ENCODE measurements at places on chromosomes 3 and 15.

DNA sequence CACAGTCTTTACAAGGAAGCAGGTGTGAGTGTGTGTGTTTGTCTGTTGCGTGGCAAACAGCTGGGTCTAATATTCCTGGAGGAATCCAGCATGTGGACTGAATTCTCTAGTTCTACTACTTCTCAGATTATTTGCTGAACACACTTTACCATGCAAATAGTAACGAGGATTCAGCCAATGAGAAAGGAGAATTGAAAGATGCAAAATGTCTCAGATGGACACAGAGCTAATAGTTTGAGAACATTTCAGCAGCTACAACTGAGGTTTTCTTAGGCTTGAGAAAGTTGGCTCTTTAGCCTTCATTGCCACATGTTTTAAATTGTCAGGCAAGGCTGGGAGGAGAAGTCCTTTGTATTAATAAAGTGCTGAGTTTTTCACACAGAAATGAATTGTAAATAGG lies 568.0 kb upstream of the MDFIC2 start:
- no peaks in the 10 kb centered on the region for H3K36me3 ChIP-seq
- no peaks in the 10 kb centered on the region for H3K27me3 ChIP-seq
- H3K27ac ChIP-seq, result no peak overlapping the region

DNA sequence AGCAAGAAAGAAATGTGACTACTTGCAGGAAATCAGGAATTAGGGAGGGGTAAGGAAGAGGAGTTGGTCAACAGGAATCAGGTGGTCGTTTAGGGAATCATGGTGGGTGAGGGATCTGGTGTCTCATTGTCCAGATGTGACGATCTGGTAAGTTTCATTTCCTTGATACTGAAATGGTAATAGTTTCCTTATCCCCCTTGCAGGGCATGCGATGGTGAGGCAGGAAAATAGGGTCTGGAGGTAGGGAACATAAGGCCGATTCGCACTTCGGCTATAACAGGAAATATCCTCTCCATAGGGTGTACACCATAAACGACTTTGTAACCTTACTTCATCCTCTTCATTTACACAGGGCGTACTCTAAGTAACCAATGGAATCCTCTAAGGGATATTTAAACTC lies 574 bp upstream of the LRRC34 start:
- peak overlapping the region; percentile 78 for H3K27ac ChIP-seq
- H3K4me1 ChIP-seq, result peaks cover 37% of the 10 kb centered on the region
- peak overlapping the region; percentile 86 for H3K4me3 ChIP-seq
- no peaks in the 10 kb centered on the region for H3K36me3 ChIP-seq

DNA sequence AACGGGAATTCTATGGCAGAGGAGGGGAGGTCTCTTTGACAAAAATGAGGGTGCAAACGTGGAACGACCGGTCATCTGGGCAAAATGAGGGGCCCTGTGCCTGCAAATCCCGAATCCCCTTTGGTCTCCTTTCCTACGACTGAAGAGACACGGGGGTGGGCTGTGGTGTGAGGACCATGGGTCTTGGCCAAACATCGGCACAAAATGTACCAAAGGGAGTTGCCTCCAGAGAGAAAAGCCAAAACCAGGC lies 498 bp downstream of the ZNF280D start:
- no peaks in the 10 kb centered on the region for H3K27me3 ChIP-seq
- peak overlapping the region; percentile 67 for H3K4me3 ChIP-seq
- H3K27ac ChIP-seq, result peak overlapping the region; percentile 99
- no peak for DNase-seq
- 0 out of 2 replicates have a peak, but pooled peaks cover 8% of the 10 kb centered on the region for H3K36me3 ChIP-seq
- peaks cover 44% of the 10 kb centered on the region for H3K4me1 ChIP-seq

DNA sequence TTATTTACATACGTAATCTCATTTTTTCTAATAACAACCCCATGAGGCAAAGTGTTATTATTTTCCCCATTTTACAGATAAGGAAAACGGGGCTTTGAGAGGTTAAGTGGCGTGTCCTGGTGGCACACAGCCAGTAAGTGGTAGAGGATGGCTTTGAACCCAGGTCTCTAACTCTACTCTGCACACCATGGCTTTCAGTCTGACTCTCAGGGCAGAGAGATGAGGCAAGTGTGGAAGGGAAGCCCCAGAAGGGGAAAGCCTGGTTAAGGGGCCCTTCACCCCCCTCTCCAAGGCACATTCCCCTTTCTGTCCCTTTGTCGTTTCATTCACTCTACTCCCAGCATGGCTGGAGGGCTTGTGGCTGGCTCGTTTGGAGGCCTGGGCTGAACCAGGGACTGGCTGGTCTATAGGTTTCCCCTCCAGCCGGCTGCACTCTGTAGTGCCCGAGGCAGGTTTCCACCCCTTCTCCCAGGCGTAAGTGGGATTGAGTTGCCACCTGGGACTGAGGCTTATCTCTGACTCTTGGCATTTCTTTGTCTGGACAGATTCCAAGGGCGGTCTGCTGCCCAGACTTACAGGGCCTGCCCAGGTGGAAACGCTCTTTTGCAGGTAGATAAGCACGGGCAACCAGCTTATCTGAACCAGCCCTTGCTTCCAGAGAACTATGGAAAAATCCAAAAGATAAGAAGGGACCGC lies 12.1 kb downstream of the SEMA4B start:
- no peaks in the 10 kb centered on the region for H3K36me3 ChIP-seq
- no peak overlapping the region for H3K27ac ChIP-seq
- no peak for DNase-seq
- no peak overlapping the region for H3K4me3 ChIP-seq

DNA sequence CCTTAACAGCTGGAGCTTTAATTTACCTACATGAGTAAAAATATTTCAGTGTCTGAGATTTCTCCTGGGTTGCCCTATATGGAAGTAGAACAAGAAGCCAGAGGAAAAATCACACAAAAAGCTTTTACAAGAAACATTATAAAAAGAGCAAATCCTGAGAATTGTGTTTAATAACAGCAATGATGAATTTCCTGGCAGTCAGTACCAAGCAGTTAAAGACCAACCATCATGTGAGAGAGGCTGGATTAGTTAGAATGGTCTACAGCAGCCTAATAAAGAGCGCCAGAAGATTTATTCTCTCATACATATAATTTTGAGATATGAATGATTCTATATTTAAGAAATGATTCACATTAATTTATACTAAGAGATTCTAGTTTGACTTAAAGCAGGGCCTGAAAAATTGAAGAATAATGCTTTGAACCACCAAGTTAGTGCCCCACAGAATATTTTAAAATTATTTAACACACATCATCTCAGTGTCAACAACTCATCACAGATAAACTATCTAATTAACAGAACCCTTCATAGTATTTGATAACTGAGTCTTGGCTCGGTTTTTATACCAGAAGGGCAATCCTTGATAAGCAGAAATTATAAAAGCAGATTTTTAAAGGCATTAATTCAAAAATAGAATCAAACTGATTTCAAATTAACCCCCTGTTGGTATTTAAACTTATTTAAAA lies 59.9 kb upstream of the DPH6 start:
- no peaks in the 10 kb centered on the region for H3K36me3 ChIP-seq
- H3K4me1 ChIP-seq, result no peaks in the 10 kb centered on the region
- H3K27ac ChIP-seq, result no peak overlapping the region
- DNase-seq, result no peak
- no peaks in the 10 kb centered on the region for H3K27me3 ChIP-seq

DNA sequence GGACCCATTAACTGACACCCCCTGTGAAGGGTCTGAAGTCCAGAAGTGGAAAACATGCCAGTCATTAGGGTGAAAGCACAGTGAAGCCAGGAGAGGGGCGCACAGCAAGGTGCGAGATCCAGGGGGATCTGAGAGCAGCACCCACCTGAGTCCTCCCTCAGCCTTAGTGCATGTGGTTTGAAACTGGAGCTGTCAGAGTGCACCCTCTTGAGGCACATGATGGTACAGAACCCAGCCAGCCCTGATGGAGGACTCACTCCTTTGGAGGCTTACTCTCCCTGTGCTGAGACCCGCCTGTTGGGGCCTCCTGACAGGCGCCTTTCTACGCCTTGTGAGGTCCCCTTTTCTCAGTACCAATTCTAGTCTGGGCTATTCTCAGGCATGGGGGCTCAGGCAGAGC lies 77.8 kb downstream of the IL20RB start:
- DNase-seq, result peak; percentile 41
- H3K4me1 ChIP-seq, result no peaks in the 10 kb centered on the region
- no peaks in the 10 kb centered on the region for H3K36me3 ChIP-seq
- peaks cover 20% of the 10 kb centered on the region for H3K27me3 ChIP-seq

DNA sequence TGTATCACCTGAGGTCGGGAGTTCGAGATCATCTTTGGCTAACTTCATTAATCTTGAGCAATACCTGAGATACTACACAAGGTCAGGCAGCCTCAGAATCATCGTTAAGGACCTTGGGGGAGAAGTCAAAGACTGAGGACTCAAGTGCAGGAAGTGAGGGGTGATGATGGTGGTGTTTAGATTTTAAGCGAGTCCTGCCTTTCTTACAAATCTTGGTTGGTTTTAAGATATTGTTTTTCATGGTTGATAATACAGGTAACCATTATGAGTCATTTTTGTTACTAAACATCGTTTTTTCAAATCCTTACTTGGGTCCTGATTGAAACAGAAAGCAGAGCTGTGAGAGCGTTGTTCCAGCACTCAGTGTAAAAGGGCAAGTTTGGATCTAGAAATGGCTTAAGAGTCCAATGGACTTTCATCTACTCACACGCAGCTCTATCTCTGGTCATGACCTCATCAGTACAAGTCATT lies 4.1 kb downstream of the RASGRP1 start:
- no peak overlapping the region for H3K27ac ChIP-seq
- H3K4me1 ChIP-seq, result peaks cover 32% of the 10 kb centered on the region
- H3K36me3 ChIP-seq, result no peaks in the 10 kb centered on the region
- no peak for DNase-seq
- no peak overlapping the region for H3K4me3 ChIP-seq
